ENCODE measurements at places on chromosomes 2 and 18.

- DNase-seq = no peak
Measured at GRCh38 chr2:16021611-16022363, 81.4 kb downstream of the MYCN start.

- DNase-seq = no peak
Measured at GRCh38 chr18:995629-996028, 91.0 kb downstream of the ADCYAP1 start.

DNA sequence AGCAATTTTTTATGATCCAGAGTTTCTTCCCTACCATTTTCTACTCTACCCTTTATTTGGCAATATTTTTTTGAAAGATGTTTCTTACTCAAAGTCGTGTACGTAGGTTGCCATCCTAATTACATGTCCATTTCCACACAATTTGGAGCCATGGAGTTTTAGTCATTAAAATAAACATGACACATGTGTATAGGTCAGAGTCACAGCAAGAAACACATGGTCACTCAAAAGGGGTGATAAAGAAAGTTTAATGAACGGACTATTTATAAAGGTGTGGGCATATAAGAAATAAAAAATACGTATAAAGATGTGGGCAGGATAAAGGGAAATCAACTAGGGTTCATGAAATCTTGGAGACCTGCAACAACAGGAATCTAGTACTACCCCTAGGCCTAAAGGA is 138.9 kb downstream of the SLC4A10 start:
- no peak for DNase-seq

DNA sequence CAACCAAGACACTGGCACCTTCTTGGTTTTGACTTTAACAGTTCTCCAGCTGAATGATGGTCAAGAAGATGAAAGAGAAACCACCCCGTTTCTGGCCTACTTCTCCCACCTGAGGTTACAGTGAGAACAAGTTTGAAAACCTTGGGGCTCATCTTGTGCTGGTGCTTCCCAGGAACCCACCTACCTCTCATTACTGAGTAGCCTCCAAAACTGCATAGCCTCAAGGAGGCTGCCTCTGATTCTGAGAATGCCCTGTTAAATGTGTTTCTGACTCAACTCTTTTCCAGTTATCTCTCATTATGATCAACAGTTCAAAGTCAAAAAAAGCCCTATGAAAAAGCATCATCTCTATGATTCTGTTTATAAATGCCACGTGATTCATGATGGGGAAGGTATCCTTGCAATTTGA is 121.9 kb downstream of the CACNB4 start:
- DNase-seq = no peak

GRCh38 chr2:94762600-94762999 is 108.6 kb upstream of the TEKT4 start:
- DNase-seq = no peak

DNA sequence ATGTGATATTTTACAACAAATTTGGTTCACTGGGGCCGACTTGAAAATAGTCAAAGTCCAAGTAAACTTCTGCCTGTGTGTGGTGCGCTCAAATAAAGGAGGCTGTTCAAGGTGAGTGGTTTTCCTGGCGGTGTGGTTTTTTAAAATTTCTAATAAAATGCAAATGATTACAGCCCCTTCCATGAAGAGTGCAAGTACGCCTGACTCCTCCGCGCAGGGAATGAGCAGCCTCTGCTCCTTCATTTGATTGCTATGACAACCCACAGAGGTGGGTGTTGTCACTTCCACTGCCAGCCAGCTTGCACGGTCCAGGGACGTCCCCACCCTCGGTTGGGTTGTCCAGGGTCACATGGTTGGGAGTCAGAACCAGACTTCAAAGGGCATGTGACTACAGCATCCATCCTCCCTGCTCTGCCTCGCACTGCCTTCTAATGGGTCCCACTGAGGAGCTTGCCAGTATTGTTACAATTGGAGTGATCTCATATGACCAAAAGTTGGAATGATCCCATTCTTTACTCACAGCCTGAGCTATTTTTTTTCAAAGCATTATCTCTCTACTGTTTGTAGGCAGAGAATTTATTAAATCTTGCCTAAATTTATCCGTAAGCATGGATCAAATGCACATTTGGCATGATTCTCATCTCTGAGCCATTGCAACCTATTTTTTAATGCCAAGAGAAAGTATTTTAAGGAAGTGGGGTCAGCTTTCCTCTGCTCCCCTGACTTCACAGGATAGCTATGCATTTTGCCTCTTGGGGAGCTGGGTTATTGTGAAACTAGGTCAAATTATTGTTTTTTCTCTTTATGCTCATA is 121.3 kb downstream of the AGAP1 start:
- DNase-seq = no peak

DNA sequence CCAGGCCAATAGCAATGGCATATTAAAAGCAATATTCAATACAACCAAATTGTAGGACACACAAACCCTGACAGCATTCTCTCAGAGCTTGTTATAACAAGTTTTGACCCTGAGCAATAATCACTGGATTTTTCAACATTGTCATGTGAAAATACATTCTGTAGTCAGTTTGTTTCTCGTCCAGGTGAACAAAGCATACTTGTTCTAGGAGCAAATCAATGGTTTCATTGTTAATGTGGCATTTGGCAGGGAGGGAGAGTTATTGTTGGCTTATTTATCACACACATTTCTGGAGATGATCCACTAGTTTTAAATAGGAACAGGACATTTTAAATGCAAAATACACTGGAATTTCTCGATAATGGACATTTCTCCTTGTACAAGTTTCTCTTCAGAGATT is 69.9 kb upstream of the L3MBTL4 start:
- DNase-seq = no peak

GRCh38 chr2:207892716-207893402 is 123.2 kb upstream of the FZD5 start:
- DNase-seq = no peak

GRCh38 chr2:198656869-198657268 is 800.9 kb downstream of the SATB2 start:
- no peak for DNase-seq

DNA sequence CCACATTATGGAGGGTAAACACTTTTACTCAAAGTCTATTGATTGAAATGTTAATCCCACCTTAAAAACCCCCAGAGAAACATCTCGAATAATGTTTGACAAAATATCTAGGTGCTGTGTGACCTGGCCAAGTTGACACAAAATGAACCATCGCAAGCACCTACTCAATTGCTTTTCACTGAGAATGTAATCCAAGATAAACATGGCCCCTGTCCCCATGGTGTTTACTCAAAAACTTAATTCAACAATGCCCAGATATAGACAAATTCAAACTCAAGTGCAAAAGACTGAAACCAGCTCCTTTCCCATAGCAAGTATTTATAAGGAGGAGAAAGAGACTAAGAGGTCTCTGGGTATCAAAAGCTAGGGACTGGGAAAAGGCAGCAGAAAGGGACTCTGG is 15.0 kb upstream of the ACMSD start:
- DNase-seq = no peak

GRCh38 chr18:73189718-73190117 is 321.9 kb upstream of the NETO1 start:
- no peak for DNase-seq

GRCh38 chr2:109284826-109285225 is 155.8 kb downstream of the SH3RF3 start:
- DNase-seq = no peak

GRCh38 chr2:217445723-217446122 is 557.1 kb downstream of the TNS1 start:
- DNase-seq = no peak

Measured in Karpas-422 (cell line).